PC-3 (cell line): ENCODE measurements at places on chromosomes 5 and 9. TPM values are rescaled to one million over a fixed set of nuclear protein-coding genes. Genes with fewer than 3 reads are reported as not detected.

DNA sequence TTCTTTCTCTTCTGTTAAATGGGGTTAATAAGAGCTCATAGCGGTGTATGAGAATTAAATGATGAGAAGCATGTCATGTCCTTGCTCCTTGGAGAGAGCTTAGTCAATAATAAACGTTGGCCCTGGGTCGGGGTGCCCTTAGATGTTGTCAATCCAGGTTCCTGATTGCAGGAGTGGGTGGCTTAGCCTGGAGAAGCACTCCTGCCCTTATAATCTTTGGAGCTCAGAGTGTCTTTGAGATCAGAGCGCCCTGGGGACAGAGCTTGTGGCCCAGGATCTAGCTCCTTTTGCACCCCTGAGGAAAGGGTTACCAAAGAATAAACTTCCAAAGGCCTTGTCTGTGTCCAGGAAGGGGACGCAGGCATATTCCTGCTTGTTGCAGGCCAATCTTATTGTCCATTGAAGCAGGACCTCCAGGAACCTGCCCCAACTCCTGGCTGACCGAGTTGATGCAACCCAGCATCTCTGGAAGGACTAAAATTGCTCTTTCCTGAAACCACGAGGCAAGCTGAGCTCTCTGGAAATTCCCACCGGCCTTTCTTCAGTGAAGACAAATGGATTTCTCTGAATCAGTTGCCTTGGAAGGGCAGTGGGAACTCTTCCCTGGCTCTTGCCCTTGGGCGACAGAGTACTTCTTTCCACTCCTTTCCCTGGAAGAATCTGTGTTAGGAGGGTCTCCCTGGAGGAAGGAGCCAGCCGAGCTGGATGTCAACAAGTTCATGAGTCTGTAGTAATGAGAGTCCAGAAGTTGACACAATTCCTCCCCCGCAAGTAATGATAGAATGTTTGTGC lies 6.4 kb upstream of the AMBP start:
- DNase-seq: no peak

The NMUR2 gene
- total RNA-seq: not detected in 2 replicates

- DNase-seq: peak; percentile 65
Observed at GRCh38 chr9:129006328-129007034, 21.6 kb downstream of the SH3GLB2 start.

GRCh38 chr5:61599370-61600122 lies 267.5 kb downstream of the ZSWIM6 start:
- DNase-seq: peak; percentile 71
